MG63 (cell line): ENCODE measurements at places on chromosomes 13 and 19.

DNA sequence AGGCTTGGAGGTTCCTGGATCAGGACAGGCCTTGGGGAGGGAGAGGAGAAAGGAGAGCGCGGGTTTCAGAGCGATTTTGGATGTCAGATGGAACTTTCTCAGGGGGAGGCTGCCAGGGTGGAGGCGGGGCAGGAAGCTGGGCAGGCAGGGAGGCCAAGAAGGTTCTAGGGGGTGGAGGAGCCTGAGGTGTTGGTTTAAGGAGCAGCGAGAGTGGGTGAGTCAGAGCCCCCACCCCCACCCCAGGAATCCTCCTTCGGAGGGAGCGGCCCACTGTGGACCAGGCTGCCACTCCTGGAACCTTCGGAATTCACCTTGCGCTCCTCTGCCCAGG is 15.9 kb upstream of the NOP53 start:
- peak; percentile 81 for DNase-seq

GRCh38 chr13:50282016-50282415 is 266.8 kb downstream of the KCNRG start:
- DNase-seq, result no peak

DNA sequence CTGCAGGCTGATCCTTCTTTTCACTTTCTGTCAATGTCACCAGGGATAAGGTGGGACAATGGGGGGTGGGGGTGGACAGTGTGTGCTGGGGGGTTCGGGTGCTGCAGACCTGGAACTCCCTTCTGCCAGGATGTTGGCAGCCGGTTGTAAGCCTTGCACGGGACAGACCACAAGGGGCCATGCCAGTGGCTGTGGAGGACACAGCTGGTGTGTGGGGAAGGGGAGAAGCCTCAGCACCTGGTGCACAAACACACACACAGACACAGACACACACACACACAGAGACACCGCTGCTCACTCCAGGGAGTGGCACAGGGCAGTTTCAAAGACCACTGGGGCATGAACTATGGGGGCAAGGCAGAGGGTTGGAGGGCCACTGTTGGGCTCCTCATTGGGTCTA is 3.6 kb downstream of the F2RL3 start:
- no peak for DNase-seq

GRCh38 chr13:111667757-111668156 is 347.3 kb downstream of the TEX29 start:
- no peak for DNase-seq

DNA sequence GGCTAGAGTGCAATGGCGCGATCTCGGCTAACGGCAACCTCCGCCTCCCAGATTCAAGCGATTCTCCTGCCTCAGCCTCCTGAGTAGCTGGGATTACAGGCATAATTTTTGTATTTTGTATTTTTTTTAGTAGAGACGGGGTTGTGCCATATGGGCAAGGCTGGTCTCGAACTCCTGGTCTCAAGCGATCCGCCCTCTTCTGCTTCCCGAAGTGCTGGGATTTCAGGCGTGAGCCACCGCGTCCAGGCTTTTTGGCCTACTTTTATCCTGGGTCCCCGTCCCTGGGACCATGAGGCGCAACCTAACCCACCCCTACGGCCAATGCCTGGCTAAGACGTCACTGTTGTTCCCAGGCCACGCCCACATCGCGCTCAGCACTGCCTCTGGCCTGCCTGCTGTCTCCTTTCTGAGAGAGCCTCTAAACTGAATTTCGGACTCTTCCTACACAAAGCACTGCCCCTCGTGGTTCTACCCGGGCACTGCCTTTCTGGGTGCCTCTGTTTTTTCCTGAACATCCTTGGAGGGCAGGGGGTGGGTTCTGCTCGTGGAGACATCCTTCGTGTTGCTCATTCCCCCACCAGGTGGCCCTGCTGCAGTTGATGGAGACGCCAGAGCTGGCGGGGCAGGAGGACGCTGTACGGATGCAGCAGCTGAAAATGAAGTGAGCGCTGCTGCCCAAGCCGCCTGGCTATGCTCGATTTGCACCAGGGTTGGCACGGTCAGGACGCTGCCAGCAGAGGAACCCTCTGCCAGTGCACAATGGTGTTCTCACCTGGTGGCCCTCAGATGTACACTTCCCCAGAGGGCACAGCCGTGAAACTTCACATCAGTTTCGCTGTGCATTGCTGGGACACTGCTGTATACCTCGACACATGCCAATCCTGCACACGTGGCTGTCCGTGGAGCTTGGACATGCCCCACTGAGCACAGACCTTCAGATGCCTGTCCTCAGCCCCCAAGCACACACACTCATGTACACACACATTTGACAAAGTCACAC is 2.0 kb downstream of the REX1BD start:
- no peak for DNase-seq

GRCh38 chr19:39727070-39727800 is 10.6 kb downstream of the CLC start:
- no peak for DNase-seq

GRCh38 chr19:53076984-53077383 is 26.2 kb downstream of the ZNF160 start:
- no peak for DNase-seq

- DNase-seq, result peak; percentile 41
Measured at GRCh38 chr19:13051557-13052165, 51.0 kb downstream of the LYL1 start.

DNA sequence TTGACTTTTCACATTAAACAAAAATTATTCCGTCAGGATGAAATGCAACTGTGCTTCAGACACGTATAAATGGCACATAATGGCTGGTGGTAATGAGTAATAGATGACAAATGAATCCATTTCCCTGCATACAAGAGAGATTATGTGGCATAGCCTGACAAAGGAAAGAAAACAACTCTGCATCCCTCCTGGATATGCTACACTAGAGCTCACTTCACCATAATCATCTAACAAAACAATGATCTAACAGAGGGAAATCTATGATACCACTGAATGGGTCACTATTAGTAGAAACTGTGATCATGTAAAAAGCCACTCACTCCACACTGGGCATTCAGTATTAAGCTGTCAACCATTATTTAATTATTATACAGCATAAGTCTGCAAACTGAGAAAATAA is 1498.4 kb downstream of the EFNB2 start:
- DNase-seq, result no peak

DNA sequence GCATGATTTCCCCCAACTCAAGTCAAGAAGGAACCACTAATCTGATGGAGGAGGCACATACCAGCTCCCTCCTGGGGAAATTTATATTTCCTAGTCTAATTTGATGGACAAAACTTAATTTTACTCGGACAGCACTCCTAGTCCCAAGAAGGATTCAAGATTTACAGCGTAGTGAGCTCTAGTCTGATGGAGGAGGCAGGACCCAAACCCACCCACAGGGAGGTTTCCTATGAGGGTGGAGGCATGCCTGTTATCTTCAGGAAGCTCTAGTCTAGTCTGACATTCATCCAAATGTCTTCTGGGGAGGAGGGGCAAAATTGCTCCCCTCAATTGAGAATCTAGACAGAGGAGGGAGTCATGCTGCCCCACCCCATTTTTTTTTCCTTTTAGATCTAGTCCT is 10.4 kb upstream of the BCL3 start:
- no peak for DNase-seq

GRCh38 chr13:26502826-26503225 is 54.7 kb upstream of the WASF3 start:
- DNase-seq, result peak; percentile 94

GRCh38 chr13:30526612-30527495 is 61.1 kb upstream of the HMGB1 start:
- DNase-seq, result no peak

GRCh38 chr19:17908244-17908643 is 24.6 kb upstream of the CCDC124 start:
- no peak for DNase-seq

- no peak for DNase-seq
Measured at GRCh38 chr13:102679449-102680132, 15.3 kb downstream of the METTL21C start.

- DNase-seq, result no peak
Measured at GRCh38 chr19:43532571-43532961, 422 bp upstream of the ZNF575 start.

- DNase-seq, result no peak
Measured at GRCh38 chr13:46142776-46143175, 37.9 kb upstream of the CPB2 start.

DNA sequence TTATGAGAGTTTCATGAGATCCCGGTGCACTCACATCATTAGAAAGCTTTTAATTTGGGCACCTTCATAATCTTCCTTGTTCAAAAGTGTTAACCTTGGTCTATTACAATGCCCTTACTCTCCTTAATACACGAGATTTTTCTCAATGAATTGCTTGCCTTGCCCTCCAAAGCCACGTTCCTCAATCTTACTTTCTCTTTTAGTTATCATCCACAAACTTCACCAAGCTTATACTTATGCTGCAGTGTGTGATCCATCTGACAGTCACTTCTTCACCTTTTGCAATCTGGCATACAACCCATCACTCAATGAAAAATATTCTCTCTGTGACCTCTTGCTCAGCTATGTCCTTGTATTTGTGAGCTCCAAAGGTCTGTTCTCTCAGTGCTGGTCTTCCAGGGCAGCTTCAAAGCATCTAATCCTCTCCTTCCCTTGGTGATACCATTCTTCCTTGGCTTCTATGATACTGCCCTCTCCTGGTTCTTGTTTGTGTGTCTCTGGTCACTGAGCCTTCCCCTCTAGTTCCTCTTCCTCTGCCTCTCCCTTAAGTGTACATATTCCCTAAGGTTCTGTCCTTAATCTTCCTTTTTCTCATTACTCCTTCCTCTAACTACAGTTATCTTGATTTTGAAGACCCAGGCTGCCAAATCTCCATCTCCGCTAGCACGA is 202.2 kb upstream of the STARD13 start:
- DNase-seq, result no peak

DNA sequence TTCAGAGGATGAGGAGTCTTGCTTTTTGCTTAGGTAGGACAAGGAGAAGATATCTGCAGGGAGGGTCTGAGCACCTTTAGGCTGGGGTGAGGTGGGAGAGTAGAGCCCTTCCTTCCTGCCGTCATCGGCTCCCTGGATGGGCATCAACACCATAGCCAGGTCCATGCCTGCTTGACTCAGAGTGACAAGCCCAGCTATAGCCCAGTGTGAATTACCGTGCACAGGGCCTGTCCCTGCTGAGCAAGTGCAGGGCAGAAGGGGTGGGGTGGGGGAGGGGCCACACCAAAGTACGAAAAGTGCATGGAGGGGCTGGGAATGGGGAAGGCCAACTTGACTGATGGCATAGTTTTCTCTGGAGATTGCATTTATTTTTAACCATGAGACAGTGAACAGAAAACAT is 30.3 kb upstream of the RNF113B start:
- no peak for DNase-seq

DNA sequence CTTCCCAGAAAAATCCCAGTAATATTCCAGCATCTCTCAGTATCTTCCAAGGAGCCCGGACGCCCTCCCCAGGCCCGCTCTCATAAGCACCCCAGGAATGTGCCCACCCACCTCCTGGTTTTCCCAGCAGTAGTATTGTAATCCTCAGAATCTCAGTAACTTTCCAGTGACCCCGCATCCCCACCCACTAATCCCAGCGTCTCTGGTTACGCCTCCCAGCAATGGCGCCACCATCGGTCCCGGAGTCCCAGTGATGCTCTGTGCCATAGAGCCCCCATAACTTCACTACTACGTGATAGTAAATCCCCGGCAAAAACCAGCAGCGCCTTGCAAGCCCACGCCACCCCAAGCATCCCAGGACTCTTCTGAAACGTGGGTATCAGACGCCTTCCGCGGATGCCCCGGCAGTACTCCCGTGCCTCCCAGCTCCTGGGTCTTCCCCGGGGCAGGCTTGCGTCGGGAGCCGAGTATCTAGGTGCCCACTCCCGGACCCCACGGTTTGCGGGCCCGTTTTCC is 928 bp upstream of the PNPLA6 start:
- peak; percentile 72 for DNase-seq

- DNase-seq, result no peak
Measured at GRCh38 chr19:6098574-6098973, 11.7 kb downstream of the RFX2 start.

- no peak for DNase-seq
Measured at GRCh38 chr19:15042826-15043225, 6.5 kb upstream of the CASP14 start.

DNA sequence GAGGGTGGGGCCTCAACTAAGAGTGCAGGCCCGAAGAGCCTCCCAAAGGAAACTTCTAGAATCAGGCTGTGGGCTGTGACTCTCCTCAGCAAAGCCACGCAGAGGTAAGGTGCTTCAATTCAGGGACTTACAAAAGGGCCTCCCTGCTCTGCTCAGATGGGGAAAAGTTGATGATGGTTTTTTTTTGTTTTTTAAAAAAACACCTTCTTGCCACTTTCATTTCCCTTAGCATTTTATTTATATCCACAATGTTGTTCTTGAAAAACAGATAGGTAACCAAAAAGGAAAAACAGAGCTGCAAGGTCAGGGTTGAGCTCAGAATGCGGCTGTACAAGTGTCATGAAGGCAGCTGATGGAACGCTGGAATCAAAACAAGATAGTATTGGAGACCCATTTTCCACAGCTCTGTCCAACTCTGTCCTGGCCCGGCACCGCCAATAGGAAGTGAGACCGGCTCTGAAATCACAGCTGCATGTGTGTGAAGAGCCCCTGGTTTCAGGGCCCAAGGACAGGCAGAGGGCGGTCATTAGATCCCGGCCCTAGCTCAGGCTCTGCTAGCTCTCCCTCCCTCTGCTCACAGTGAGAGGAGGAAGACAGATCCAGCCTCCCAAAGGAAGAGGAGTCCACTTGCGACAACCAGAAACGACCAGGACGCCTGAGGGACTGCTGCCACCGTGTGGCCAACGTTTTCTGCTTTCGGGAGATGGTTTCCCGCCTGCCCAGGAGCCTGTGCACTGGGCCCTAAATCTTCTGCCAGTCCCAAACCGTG is 58.3 kb downstream of the KLF2 start:
- DNase-seq, result peak; percentile 72

GRCh38 chr19:23788411-23788810 is 29.7 kb upstream of the ZNF681 start:
- DNase-seq, result no peak

- no peak for DNase-seq
Measured at GRCh38 chr13:41008349-41008980, 10.7 kb downstream of the ELF1 start.

GRCh38 chr19:288911-289310 is 2.3 kb downstream of the PLPP2 start:
- no peak for DNase-seq

DNA sequence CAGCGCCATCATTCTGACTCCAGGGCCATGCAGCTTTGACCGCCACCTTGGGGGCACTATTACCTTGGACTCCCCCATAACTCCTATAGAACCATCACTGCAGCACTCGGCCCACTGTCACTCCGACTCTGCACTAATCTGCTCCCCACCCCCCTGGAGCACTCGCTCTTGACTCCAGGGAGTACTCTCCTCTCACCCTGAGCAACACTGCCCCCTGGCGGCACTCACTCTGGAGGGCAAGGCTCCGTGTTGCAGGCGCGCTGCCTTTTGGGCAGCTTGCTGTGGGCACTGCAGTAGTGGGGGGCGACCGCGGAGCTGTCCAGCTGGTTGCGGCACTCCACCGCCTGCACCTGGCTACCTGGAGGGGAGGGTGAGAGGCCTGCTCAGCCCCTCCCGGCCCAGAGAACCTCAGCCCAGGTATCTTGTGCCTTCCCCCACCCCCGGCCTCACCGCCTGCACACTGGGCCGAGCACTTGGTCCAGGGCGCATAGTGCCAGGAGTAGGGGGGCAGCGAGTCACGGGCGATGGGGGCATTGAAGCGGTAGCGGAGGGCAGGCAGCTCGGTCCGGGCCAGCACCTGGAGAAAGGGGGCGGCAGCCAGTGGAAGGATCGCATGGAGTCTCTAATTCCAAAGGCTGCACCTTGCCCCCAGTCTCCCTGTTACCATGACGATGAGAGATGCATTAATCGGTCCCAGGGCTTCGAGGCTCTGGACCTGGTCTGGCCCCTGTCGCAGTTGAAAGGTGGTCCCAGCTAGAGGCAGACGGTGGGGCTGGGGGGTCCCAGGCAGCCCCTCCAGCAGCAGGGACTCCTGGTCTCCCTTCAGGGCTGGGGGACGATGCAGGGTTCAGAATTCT is 8.9 kb upstream of the MYO1F start:
- peak; percentile 53 for DNase-seq
